IMR-90 (cell line): ENCODE measurements at places on chromosomes 12 and 14. TPM values are rescaled to one million over a fixed set of nuclear protein-coding genes. Genes with fewer than 3 reads are reported as not detected.
A peak's percentile ranks its signal among the peaks of the same experiment; 100 is the strongest.

SLC38A2 gene
- total RNA-seq: 881 and 1,389 TPM in 2 replicates

GRCh38 chr12:64107776-64108175 lies 114.3 kb downstream of the KICS2 start:
- no peak for DNase-seq
- no peak overlapping the region for H3K4me3 ChIP-seq
- H3K27ac ChIP-seq: no peak overlapping the region
- H3K36me3 ChIP-seq: peaks cover 34% of the 10 kb centered on the region
- H3K4me1 ChIP-seq: peaks cover 11% of the 10 kb centered on the region
- no peaks in the 10 kb centered on the region for H3K27me3 ChIP-seq

CFAP54 gene
- 0.18 and 0.28 TPM in 2 replicates for total RNA-seq

SLC16A7 gene
- 21.5 and 30.0 TPM in 2 replicates for total RNA-seq

DNA sequence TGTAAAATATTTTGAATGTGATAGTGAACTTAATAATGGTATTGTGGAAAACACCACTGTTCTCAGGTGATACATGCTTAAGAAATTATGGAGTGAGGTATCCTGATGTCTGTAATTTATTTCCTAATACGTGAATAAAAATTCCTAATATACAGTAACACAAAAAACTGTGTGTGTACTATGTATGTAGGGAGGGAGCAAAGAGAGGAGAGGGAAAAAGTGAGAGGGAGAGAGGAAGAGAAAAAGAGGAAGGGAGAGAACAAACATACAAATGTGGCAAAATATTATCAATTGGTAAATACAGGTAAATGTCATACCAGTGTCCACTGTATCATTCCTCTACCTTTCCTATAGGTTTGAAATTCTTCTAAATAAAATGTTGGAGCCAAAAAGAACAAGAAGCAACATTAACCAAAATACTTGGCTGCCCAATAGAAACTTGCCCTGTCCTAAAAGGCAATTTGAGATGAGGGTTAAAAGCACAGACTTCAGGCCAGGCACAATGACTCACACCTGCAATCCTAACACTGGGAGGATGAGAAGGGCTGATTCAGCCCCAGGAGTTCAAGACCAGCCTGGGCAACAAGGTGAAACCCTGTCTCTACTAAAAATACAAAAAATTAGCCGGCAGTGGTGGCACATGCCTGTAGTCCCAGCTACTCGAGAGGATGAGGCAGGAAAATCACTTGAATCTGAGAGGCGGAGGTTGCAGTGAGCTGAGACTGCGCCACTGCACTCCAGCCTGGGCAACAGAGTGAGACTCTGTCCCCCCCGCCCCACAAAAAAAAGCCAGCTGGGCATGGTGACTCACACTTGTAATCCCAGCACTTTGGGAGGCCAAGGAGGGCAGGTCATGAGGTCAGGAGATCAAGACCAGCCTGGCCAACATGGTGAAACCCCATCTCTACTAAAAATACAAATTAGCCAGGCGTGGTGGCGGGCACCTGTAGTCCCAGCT lies 14.5 kb downstream of the R3HDM2 start:
- no peak overlapping the region for H3K4me3 ChIP-seq
- no peak overlapping the region for H3K27ac ChIP-seq
- H3K27me3 ChIP-seq: no peaks in the 10 kb centered on the region
- H3K36me3 ChIP-seq: 0 out of 2 replicates have a peak, but pooled peaks cover 1% of the 10 kb centered on the region

- no peak for DNase-seq
- no peaks in the 10 kb centered on the region for H3K27me3 ChIP-seq
- no peaks in the 10 kb centered on the region for H3K36me3 ChIP-seq
- no peaks in the 10 kb centered on the region for H3K4me1 ChIP-seq
- no peak overlapping the region for H3K4me3 ChIP-seq
- no peak overlapping the region for H3K27ac ChIP-seq
Measured at GRCh38 chr12:13596714-13597113, 384.7 kb downstream of the GRIN2B start.

SALL2 gene
- total RNA-seq: 2.8 and 2.9 TPM in 2 replicates

CPM gene
- total RNA-seq: 7.2 and 8.8 TPM in 2 replicates

DNA sequence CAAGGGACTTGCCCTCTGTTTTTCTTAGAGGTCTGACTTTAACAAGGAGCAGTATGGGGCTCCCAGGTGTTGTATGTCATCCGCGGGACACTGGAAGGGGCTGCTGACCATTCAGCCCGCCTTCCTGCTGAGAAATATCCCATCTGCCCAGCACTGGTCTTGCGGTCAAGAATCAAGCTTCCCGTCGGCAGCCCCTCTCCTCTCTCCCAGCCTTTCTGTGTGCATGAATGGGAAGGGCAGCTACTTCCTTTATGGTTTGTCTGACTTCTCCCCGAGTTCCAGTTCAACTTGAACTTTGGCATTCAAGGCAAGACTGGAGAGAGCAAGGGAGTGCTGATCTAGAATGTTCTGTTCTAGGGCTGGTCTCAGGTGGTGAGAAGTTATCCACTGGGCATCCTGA lies 51.5 kb downstream of the PSMA6 start:
- no peaks in the 10 kb centered on the region for H3K36me3 ChIP-seq
- H3K4me3 ChIP-seq: no peak overlapping the region
- H3K4me1 ChIP-seq: peaks cover 18% of the 10 kb centered on the region
- DNase-seq: no peak
- H3K27me3 ChIP-seq: no peaks in the 10 kb centered on the region
- no peak overlapping the region for H3K27ac ChIP-seq

OR10G2 gene
- total RNA-seq: not detected in 2 replicates

IFNG-AS1 gene
- not detected in 2 replicates for total RNA-seq

- H3K36me3 ChIP-seq: no peaks in the 10 kb centered on the region
- no peak overlapping the region for H3K27ac ChIP-seq
- peaks cover 3% of the 10 kb centered on the region; the same call in 1 of the 2 replicates for H3K4me1 ChIP-seq
- DNase-seq: peak; percentile 36
Measured at GRCh38 chr14:71319666-71320065, 412.4 kb downstream of the PCNX1 start.

SYNDIG1L gene
- not detected in 2 replicates for total RNA-seq

- H3K27ac ChIP-seq: no peak overlapping the region
- DNase-seq: no peak
- no peaks in the 10 kb centered on the region for H3K4me1 ChIP-seq
- no peak overlapping the region for H3K4me3 ChIP-seq
- no peaks in the 10 kb centered on the region for H3K36me3 ChIP-seq
Measured at GRCh38 chr12:53866727-53867126, 71.9 kb upstream of the HOXC13 start.

PAX9 gene
- total RNA-seq: not detected in 2 replicates

RTL1 gene
- total RNA-seq: not detected in 2 replicates

DNA sequence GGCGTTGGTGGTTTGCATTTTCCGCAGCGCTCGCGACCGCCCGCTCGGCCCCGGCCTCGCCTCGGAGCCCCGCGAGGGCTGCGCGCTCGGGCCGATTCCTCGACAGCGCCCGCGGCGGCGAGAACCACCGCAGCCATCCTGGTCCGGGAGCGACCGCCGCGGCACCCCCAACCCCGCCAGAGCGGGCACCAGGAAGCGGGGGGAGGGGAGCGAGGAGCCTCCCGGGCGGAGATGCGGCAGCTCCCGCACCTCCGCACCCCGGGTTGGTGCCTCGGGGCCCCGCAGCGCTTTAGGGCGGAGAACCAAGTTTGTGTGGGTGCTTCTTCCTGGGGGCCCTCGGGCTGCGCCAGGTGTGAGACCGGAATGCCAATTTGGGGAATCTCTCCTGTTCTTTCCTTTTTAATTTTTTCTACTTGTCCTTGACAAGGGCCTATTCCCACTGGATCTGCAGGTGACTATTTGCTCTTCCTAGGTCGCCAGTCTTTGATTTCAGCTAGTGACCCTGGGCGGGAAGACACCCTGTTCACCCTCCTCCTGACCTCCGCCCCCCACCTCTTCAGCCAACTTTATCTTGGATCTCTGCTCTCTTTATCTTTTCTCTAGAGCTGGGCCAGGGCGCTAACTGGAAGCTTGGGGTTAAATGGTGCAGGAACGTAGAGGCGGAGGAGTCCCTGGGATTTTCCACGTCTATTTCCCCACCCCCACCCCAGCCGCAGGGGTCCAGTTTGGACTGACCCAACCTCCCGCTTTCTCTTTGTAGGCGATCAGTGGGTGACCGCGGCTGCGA lies at the start of gene SOCS2:
TSS of gene SOCS2 (plus strand) at position 751 of the 787 bp plus-strand sequence. CDS start 223 bp downstream, outside the sequence.
- peak within 1 kb of the TSS; percentile 65 for H3K27ac ChIP-seq
- no peaks in the 10 kb centered on the region for H3K27me3 ChIP-seq
- DNase-seq: no peak
- no peaks in the 10 kb centered on the region; the same call in 1 of the 2 replicates for H3K36me3 ChIP-seq

- H3K4me3 ChIP-seq: no peak overlapping the region
- H3K27ac ChIP-seq: no peak overlapping the region
- no peak for DNase-seq
- H3K27me3 ChIP-seq: no peaks in the 10 kb centered on the region
- H3K4me1 ChIP-seq: no peaks in the 10 kb centered on the region
Measured at GRCh38 chr14:82060219-82060618, 526.6 kb upstream of the SEL1L start.

DNA sequence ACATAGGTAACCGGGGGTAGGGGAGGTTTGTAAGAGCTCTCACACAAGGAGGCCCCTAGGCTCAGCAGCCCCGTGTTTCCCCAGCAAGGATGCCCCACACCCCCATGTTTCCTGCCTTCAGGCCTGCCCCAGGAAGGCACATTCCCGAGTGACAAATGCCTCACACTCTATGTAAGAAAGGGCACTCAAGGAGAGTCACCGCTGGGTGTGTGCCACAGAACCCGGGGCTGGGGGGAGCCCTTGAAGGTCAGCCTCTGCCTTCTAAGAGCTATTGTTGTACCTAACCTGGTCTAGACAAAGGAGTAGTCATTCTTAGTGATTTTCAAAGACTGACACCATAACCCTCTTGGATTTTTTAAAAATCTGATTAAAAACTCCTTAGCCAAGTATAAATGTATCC lies 333.6 kb downstream of the DPF3 start:
- H3K4me1 ChIP-seq: peaks cover 3% of the 10 kb centered on the region
- no peaks in the 10 kb centered on the region for H3K36me3 ChIP-seq

INSM2 gene
- not detected in 2 replicates for total RNA-seq

IL31 gene
- not detected in 2 replicates for total RNA-seq

GRCh38 chr14:21197418-21198205 lies 41.7 kb upstream of the OR5AU1 start:
- no peaks in the 10 kb centered on the region; the same call in 1 of the 2 replicates for H3K4me1 ChIP-seq
- H3K36me3 ChIP-seq: no peaks in the 10 kb centered on the region; the same call in 1 of the 2 replicates
- no peak overlapping the region for H3K4me3 ChIP-seq
- no peak overlapping the region for H3K27ac ChIP-seq
- no peak for DNase-seq

DNA sequence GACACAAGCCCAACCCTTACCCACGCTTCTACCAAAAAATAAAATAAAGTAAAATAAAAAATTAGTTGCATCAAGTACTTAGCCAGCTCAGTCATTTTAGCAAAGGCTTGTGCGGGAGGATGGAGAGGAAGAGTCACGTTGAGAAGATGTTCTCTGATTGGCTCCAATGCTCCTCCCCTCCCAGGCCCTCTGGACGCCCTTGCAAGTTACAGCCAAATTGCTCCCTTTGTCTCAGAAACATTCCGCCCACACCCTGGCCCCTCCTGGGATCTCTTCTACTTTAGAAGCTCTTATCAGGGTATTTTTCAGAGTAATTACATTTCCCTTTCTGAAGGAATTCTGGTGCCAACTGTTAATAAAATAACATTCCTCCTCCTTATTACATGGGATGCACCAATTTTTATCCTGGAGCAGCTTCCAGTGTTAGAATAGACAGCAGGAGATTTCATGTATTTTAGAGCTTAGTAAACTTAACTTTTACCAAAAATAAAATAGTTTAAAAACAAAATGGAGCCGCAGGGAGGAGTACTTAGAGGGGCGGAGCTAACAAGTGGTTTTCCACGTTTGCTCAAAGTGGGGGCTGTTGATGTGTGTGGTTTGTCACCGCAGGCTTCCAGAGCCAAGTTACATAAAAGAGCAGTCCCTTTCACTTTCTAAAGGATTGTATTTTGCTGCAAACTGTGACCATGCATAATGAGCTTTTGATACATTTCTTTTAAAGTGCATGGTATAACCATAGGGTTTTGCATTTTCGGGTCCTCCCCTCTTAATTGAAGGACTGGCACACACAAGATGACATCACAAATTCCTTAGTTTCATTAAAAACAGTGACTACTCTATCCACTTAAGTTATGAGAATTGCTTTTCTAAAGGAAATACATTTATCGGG lies 71.7 kb upstream of the RAP1B start:
- peak; percentile 26 for DNase-seq
- no peak overlapping the region for H3K4me3 ChIP-seq

DNA sequence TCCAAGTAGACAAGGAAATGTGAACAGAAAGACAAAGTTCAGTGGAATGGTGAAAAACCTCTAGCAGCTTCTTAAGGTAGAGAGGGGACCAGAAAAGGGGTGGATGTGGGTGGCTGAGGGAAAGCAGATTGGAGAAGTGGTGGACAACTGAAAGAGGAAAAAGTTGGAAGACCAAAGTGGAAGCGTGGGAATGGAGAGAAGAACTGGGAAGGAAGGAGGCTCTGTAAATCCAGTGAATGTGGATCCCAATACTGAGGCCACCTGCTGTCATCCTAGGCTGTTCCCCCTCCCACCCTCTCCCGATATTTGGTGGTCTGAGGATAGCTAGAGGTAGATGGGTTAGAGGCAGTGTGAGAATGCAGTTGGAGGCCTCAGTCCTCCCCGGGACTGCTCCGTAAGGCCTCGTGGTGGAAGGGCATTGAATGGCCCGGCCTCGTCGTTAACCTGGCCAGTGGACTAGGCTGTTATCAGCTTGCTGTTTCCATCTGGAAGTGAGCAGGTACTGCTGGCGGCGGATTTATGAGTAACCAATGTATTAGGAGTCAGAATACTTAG lies 822 bp upstream of the POU6F1 start:
- no peak for DNase-seq
- peak overlapping the region; percentile 82 for H3K27ac ChIP-seq
- H3K4me3 ChIP-seq: peak overlapping the region; percentile 77
- H3K27me3 ChIP-seq: no peaks in the 10 kb centered on the region
- 0 out of 2 replicates have a peak, but pooled peaks cover 1% of the 10 kb centered on the region for H3K36me3 ChIP-seq

PSMB5 gene
- 268 and 310 TPM in 2 replicates for total RNA-seq

- H3K4me1 ChIP-seq: no peaks in the 10 kb centered on the region
- no peak overlapping the region for H3K27ac ChIP-seq
- H3K36me3 ChIP-seq: no peaks in the 10 kb centered on the region
- no peaks in the 10 kb centered on the region for H3K27me3 ChIP-seq
- H3K4me3 ChIP-seq: no peak overlapping the region
Measured at GRCh38 chr14:106304271-106304670, 777.9 kb downstream of the TMEM121 start.

RITA1 gene
- 14.7 and 15.0 TPM in 2 replicates for total RNA-seq

KLRK1 gene
- total RNA-seq: not detected in 2 replicates

DNA sequence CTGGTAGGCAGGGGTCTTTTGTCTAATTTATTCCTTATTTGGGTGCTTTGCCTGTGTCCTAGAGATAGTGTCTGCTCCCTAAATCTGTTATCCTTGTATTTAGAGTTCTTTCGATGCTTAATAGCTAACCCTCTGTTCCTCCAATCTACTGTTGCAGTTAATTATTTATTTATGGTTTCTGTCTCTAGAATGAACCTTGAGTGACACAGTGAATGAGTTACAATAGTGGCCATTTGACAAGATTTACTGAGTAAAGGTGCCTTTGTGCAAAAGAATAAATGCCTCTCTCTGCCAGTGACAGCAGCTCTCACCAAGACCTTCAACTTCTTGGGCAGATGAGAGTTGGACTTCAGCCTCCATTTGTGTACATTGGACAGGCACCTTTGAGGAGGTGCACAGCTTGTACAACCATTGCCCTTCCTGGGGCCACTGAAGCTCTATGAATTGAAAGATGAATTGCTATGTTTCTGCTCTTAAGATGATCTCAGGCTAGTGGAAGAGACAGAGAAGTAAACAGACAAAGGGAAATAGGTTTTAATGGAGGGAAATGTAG lies 165.9 kb downstream of the DERA start:
- H3K36me3 ChIP-seq: no peaks in the 10 kb centered on the region
- no peaks in the 10 kb centered on the region for H3K4me1 ChIP-seq
- H3K4me3 ChIP-seq: no peak overlapping the region
- no peak for DNase-seq

FAM222A gene
- under 0.01 TPM in 2 replicates for total RNA-seq

- no peaks in the 10 kb centered on the region for H3K27me3 ChIP-seq
- H3K27ac ChIP-seq: peak within 1 kb of the TSS; percentile 63
- H3K4me3 ChIP-seq: peak within 1 kb of the TSS; percentile 75
Measured at GRCh38 chr14:29927376-29928116, at the start of gene PRKD1. PRKD1 (minus strand) TSS chr14:29927847.

RNASE7 gene
- not detected in 2 replicates for total RNA-seq
